ENCODE measurements at places on chromosomes 3 and 15. TPM values are rescaled to one million over a fixed set of nuclear protein-coding genes. Genes with fewer than 3 reads are reported as not detected.

DNA sequence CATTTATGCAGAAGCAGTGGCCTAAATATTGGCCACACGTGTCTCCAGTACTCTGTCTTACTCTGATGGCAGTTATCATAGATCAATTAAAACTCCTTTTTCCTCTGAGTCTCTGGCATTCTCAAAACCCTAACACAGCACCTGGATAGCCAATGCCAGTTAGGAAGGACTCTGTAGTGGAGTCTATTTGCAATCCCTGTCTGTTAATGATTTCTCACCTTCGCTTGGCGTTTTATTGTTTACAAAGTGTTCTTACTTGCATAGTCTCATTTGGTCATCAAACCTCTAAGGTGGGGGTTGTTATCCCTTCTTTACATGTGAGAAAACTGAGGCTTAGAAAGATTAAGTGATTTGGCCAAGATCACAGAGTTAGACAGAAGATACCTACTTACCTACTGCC, 258.8 kb downstream of the IL5RA start:
- no peaks in the 10 kb centered on the region for H3K4me1 ChIP-seq
- H3K27ac ChIP-seq: no peak overlapping the region
- no peaks in the 10 kb centered on the region for H3K36me3 ChIP-seq
- no peaks in the 10 kb centered on the region for H3K27me3 ChIP-seq
- no peak overlapping the region for H3K4me3 ChIP-seq

DNA sequence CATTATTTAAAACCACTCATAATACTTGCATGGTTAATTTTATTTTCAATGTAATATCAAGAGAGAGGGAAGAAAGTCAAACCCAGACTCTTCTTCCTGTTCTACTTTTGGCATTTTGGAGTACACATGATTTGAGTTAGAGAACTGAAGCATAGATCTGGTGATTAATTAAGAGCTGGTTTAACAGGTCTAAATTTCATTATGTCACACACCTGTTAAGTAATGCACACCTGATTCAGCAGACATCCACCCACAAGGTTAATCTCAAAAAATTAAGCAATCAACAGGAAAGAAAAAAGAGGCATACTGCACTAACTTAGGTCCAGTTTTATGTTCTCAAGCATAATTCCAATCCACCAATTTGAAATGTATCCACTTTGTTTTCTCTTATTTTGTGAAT, 101.1 kb upstream of the ICE2 start:
- H3K27ac ChIP-seq: no peak overlapping the region
- H3K4me1 ChIP-seq: peaks cover 6% of the 10 kb centered on the region
- DNase-seq: no peak
- no peak overlapping the region for H3K4me3 ChIP-seq
- no peaks in the 10 kb centered on the region for H3K27me3 ChIP-seq

GRCh38 chr15:100980410-100981046, 61.4 kb downstream of the LRRK1 start:
- H3K4me3 ChIP-seq: no peak overlapping the region
- H3K4me1 ChIP-seq: no peaks in the 10 kb centered on the region
- no peaks in the 10 kb centered on the region for H3K36me3 ChIP-seq
- no peak overlapping the region for H3K27ac ChIP-seq
- no peak for DNase-seq

DNA sequence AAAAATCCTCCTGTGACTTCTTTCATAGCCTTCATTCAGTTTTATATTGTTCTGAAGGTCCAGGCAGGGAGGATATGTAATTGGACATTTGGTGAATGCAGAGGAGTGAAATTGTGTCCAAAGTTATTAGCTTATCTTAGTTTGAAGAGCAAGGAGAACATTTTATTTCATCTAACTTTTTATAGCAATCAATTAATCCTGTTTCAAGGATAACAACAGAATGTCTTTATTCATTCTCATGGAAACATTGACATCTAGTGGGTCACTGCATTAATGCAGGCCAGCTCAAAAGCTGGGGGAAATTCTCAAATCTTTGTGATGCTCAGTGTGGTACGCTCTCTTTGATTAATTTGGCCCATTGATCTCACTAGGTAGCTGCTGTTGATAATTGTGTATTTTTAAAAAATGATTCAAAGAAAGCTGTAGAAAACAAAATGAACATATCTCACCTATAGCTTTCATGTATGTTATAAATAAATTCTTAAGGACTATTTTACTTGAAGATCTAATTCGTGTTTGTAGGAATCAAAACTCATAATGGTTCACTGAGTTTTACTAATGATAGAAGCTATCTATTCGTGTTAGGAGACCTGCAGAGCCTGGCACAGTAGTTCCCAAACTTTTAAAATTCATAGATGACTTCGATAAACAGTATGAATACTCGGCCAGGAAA, 150.8 kb upstream of the KCNMB2 start:
- no peaks in the 10 kb centered on the region for H3K27me3 ChIP-seq
- H3K36me3 ChIP-seq: no peaks in the 10 kb centered on the region
- H3K4me1 ChIP-seq: peaks cover 35% of the 10 kb centered on the region
- H3K27ac ChIP-seq: no peak overlapping the region
- H3K4me3 ChIP-seq: no peak overlapping the region

DNA sequence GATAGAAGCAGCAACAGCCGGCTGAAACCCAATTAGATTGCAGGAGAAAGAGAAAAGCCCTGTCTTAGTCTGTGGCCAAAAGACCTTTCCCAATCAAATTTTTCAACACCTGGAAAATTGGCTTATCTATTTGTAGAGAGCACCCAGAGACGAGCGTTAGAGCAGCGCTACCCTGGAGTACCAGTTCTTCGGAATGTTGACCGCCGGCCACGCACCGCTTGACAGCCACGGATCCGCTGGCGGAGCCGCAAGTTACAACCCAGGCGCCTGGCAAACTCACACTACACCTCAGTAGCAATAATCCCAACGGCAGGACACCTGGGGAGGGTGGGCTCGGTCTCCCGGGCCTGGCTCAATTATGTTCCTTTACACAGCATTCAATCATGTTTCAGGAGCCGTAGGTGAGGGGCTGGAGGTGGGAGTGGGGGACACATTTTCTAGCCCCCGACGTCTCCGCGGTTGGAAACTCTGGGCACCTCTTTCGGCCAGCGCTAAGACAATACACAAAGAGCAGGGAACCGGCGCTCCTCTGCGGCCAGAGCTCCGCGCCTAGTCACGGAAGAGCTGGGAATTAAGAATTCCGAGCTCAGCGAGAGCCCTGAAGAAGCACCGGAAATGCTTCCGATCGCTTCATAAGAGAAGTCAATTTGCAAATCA, 1.2 kb downstream of the MB21D2 start:
- peaks cover 9% of the 10 kb centered on the region for H3K4me1 ChIP-seq
- H3K27me3 ChIP-seq: no peaks in the 10 kb centered on the region
- H3K36me3 ChIP-seq: no peaks in the 10 kb centered on the region
- H3K4me3 ChIP-seq: peak overlapping the region; percentile 56
- peak overlapping the region; percentile 80 for H3K27ac ChIP-seq
- peak; percentile 44 for DNase-seq

DNA sequence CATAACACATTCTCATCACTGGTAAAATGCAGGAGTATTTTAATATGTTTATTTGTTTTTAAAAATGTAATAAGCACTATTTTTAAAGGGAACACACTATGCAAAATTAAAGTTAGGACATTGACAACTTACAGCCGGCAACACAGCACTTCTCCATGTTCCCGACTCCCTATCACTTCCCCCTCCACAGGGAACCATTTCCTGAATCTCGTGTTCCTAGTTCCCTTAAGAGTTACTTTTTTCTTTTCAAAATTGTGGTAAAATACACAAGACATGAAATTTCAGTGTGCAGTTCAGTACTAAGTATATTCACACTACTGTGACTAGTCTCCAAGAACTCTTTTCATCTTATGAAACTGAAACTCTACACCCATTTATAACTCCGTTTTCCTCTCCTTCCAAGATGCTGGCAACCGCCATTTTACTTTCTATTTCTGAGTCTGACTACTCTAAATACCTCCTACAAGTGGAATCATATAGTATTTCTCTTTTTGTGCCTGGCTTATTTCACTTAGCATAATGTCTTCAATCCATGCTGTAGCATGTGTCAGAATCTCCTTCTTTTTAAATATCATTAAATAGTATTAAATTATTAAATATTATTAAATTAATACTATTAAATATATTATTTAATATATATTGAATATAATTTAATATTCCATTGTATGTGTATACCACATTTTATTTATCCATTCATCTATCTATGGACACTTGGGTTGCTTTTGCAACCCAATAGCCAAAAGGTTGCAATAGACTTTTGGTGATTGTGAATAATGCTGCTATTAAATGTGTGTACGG, 25.9 kb upstream of the UBE2Q2 start:
- no peak for DNase-seq
- H3K27ac ChIP-seq: no peak overlapping the region
- H3K36me3 ChIP-seq: no peaks in the 10 kb centered on the region
- H3K4me1 ChIP-seq: no peaks in the 10 kb centered on the region
- peaks cover 4% of the 10 kb centered on the region for H3K27me3 ChIP-seq
- H3K4me3 ChIP-seq: no peak overlapping the region

DNA sequence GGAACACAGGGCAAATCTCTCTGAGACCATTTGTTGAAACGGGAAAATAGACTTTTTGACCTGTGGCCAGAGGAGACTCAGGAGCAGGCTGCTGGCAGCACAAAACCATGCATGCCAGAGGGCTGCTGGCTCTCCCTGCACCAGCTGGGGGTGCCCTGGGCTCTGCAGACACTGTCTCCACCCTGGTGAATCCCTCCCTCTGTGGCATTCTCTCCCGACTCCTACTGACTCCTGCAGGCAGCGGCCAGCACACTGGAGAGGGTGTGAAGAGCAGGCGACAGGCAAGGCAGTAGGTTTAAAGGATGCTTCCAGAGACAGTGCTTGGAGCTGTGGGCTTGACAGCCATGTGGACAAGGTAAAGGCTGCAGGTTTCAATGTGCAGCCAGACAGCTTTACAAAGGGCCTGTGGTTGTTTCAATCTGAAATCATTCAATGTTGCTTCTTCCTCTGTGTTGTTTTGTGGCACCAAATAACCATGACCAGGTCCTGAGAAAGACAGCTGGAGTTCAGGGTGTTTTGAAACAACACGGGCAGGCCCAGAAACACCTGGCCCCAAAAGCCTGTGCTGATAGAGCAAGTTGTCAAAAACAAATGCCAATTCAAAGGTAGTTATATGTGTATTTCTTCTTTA, 431.0 kb upstream of the ATP10A start:
- no peaks in the 10 kb centered on the region for H3K4me1 ChIP-seq
- H3K27ac ChIP-seq: no peak overlapping the region
- H3K4me3 ChIP-seq: no peak overlapping the region
- no peaks in the 10 kb centered on the region for H3K27me3 ChIP-seq

- H3K27ac ChIP-seq: no peak overlapping the region
- DNase-seq: no peak
- H3K4me3 ChIP-seq: no peak overlapping the region
- H3K4me1 ChIP-seq: no peaks in the 10 kb centered on the region
- no peaks in the 10 kb centered on the region for H3K27me3 ChIP-seq
Measured at GRCh38 chr3:95407709-95408463, 1345.0 kb downstream of the NSUN3 start.

DNA sequence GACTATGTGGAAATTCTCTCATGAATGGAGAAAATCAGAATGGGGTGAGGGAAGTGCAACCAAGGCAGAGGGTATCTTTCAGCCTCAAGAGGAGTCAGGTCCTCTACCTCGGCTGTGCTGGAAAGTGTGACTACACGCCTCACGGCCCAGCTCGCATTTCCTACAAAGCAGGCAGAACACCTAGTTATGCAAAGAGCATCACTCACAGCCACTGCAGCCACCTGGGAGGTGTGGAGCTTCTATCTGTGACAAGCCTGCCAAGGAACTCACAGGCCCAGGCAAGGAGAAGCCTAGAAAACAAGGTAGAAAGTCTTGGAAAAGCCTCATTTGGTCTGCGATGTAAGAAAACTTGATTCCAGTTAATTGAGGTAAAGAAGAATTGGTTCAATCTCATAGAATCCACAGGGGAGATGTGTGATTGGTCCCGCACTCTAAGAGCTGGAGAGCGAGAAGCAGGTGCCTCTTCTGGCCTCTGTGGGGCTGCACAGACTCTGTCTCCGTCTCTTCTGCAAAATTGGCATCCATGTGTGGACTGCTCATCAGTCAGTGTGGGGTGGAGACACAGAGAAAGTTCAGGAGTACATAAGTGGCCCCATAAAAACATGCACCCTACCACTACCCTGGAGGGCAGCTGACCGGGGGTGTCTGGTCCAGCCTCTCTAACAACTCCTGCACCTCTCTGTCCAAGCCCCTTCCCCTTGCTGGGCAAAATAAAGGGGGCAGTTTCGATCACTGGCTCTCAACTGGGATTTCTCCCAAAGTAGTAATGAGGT, 76.8 kb downstream of the TAMM41 start:
- no peak overlapping the region for H3K27ac ChIP-seq
- peaks cover 19% of the 10 kb centered on the region for H3K4me1 ChIP-seq
- no peaks in the 10 kb centered on the region for H3K27me3 ChIP-seq
- no peak overlapping the region for H3K4me3 ChIP-seq
- H3K36me3 ChIP-seq: no peaks in the 10 kb centered on the region
- no peak for DNase-seq

- no peaks in the 10 kb centered on the region for H3K27me3 ChIP-seq
- no peak overlapping the region for H3K4me3 ChIP-seq
- no peaks in the 10 kb centered on the region for H3K4me1 ChIP-seq
- no peak overlapping the region for H3K27ac ChIP-seq
- no peak for DNase-seq
Measured at GRCh38 chr3:18344306-18345014, 80.7 kb downstream of the SATB1 start.

DNA sequence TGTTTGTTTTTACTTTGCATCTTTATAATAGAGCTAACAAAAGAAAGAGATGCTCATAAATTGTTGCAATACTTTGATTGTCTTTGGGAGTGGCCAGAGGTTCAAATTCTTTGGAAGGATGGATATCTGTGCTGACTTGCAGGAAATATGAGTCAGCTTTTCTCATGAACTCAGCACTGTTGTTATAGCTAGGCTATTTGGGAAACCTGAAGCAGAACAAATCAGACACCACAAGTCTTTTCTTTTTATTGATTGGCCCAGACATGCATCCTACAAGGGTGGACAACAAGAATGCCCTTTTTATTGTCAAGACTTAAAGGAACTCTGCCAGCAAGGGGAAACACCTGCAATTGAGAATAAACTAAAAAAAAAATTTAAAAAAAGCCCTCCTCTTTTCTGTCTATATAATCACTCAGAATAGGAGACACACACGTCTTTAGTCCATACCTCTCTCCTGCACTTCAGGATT, 4.6 kb upstream of the DENND4A start:
- H3K27me3 ChIP-seq: no peaks in the 10 kb centered on the region
- H3K27ac ChIP-seq: peak overlapping the region; percentile 68
- no peak overlapping the region for H3K4me3 ChIP-seq
- no peaks in the 10 kb centered on the region for H3K36me3 ChIP-seq
- peaks cover 20% of the 10 kb centered on the region for H3K4me1 ChIP-seq
- peak; percentile 92 for DNase-seq

The CLASP2 gene
- 62.9 TPM for total RNA-seq

The RPP14 gene
- 18.1 TPM for total RNA-seq

The NKIRAS1 gene
- 2.9 TPM for total RNA-seq
